Progenitor cell of endocrine pancreas (in vitro differentiated cells): ENCODE measurements at places on chromosomes 5 and 9.

GRCh38 chr5:146820987-146821386 lies 57.6 kb downstream of the PPP2R2B start:
- DNase-seq: no peak

GRCh38 chr5:53783624-53784228 lies 223.3 kb downstream of the NDUFS4 start:
- no peak for DNase-seq

DNA sequence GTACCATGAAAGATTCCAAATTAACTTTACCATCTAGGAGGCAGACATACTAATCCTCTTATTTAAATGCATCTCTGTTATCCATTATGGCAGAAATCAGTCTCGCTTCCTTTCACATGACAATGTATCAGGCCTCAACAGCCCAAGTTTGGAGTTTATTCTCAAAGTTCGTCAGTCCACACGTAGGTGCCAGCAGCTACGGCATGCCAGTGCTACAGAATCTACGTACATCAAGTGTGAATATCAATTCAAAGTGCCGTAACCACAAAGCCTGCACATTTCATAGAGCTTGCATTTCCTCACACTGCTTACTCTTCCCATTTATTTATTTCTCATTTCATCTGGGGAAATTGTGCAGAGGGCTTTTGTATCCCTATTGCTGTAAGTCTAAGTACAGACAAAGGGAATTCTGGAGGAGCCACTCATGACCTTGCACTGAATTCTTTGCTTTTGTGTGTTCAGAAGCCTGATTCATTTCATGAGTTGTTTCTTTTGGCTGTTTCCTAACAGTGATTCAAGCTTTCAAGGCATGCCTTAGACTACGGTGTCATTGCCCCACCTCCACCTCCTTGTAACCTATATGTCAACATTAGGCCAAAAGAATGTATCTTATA lies 10.0 kb downstream of the ENC1 start:
- DNase-seq: no peak

GRCh38 chr5:171524466-171524865 lies 105.0 kb downstream of the FGF18 start:
- DNase-seq: no peak

DNA sequence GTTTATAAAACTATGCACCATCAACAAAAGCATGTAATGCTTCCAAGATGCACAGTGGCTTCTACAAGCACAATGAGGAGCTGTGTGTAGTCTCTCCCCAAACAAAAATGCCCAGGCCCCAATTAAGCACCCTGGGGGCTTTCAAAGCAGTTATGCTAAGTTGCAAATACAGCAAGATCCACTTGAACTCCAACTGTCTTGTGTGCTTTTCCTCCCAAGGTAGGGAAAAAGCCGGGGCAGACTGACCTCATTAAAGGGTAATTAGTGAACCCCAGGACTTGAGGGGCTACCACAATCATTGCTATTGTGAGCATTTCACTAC lies 13.1 kb downstream of the ZNF608 start:
- DNase-seq: no peak
